ENCODE measurements at places on chromosomes 12 and 14.

DNA sequence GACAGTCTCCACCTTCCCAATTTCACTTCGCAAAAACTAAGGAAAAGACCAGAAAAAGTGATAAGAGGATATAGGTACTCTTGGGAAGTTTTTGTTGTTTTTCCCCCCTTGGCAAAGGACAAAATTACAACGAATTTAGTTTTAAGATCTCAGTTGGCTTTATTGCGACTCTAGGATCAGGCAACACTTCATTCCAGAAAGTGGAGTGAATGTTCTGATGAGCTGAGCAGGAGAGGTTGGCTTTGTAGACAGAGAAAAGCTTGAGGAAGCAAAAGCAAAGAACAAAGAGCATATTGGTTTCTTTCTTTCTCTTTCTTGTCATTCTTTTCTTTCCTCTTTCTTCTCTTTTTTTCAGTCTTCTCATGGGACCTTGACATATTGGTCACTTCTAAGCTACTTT, 640 bp upstream of the ZFYVE1 start:
- no peak for DNase-seq

- no peak for DNase-seq
Measured at GRCh38 chr12:121837680-121838079, 21.0 kb downstream of the HPD start.

- DNase-seq: no peak
Measured at GRCh38 chr14:90714811-90715210, 101.4 kb downstream of the TTC7B start.

DNA sequence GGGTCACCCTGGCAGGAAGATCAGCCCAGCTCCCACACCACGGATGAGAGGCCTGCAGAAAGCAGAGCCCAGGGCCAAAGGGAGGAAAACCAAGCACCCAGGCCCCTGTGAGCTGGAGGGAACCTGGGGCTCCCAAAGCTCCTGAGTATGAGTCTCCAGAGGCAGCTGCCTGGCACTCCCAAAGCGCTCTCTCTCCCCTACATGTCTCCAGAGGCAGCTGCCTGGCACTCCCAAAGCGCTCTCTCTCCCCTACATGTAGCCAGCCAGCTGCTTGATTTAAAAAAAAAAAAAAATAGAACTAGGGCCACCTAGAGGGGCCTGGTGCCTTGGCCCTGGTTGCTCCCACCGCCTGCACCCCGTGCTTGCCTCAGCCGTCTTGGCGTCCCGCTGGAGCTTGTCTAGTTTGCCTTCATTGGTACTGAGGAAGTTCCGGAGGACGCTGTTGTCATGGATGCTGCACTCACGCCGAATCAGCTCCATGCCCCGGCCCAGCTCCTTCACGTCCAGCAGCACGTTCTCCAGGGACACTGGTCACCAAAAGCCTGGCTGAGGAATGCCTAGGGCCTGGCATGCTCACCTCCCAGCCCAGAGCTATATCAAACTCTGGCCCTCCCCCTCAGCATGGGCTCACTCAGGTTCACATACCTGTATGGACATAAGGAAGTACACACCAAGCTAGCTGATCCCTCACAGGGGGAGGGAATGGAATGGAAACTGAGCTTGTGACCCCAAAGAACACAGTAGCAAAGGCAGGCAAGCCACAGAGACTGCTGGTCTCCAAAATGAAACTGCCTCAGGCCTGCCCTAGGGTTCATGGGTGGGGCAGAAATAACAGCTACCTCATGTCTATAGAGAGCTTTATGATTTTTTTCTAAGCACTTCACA, 24.7 kb downstream of the PRPF40B start:
- DNase-seq: no peak

DNA sequence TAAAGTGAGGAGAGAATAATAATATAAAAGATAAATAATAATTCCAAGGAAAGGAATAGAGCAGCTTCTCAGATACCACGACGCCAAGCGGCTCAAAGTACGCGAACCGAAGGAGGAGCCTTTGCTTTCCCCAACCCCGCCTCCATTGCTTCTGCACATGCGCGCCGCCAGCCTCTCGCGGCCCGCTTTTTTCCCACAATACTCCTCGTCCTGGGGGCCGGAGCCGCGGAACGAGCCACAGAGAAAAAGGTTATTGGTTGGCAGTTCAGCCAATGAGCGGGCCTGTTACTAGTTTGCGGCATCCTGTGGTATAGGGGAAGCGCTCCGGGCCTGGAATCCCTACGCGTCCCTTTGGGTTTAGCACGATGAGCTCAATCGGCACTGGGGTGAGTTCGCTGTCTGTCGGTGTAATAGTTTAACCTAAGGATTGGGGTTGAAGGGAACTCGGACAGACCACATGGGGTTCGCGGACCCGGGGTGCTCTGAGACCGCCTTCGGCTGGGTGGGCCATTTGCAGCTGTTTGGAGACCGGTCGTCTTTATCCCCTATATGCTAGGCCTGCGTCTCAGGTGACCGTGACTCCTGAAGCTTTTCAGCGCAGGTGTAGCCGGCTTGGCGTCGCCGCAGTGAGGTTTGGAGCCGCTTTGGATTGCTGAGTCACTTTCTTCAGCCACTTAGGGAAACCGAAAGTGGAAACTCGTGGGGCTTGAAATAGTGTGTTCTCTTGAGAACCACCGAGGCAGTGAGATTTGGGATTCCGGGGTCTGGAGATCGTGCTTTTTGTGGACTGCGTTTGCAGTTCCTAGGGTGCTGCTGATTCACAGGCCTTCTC, at the start of gene PSMA3:
Gene PSMA3, plus strand, starts transcription at position 288 of the 832 bp plus-strand sequence. Its CDS starts 78 bp downstream, at position 366.
- peak; percentile 98 for DNase-seq

- peak; percentile 21 for DNase-seq
Measured at GRCh38 chr12:91958816-91959215, 186.8 kb downstream of the BTG1 start.

GRCh38 chr12:127903146-127903545, 363.8 kb upstream of the TMEM132C start:
- DNase-seq: no peak

DNA sequence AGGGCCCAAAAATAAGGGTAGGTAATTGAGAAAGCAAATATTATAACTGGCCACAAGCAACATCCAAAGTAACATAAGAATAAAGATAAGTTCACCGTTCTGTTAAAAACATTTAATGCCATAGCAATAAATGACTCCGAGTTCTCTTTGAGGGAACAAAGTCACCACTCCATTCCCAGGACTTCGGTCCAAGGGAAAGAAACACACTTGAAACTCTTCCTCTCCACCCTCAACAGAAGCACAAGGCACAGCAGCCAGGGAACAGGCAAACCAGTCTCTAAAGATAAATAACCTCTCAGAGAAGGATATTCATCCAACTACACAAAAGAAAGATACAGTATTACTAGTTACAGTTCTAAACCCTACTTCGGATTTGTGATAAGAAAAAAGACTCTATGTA, 2.5 kb downstream of the SETD3 start:
- DNase-seq: no peak

DNA sequence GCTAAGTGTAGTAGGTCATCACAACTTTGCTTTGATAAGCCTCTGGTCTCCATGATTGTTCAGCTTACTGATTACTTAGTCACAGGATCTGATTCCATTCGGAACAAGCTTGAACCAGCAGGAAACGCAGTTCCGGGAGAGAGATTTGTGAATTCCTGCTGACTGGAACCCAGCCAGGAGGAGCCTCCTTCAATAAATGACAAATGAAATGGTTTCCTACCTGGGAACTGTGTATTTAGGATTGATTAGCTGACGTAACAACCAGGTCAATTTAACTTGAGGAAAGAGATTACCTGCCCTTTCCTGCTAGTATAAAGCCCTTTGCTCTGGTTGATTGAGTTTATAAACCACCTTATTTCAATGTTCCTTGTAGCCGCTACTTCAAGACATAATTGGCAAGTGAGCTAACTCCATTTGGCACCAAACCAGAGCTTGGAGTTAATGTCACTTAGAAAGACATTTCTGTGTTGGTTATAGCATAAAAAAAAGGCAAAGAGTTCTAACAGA, 35.1 kb upstream of the KCNH3 start:
- DNase-seq: no peak

GRCh38 chr14:94408546-94409095, 20.2 kb upstream of the SERPINA1 start:
- DNase-seq: no peak

GRCh38 chr14:70086685-70087379, 101.9 kb downstream of the SLC8A3 start:
- peak; percentile 66 for DNase-seq

DNA sequence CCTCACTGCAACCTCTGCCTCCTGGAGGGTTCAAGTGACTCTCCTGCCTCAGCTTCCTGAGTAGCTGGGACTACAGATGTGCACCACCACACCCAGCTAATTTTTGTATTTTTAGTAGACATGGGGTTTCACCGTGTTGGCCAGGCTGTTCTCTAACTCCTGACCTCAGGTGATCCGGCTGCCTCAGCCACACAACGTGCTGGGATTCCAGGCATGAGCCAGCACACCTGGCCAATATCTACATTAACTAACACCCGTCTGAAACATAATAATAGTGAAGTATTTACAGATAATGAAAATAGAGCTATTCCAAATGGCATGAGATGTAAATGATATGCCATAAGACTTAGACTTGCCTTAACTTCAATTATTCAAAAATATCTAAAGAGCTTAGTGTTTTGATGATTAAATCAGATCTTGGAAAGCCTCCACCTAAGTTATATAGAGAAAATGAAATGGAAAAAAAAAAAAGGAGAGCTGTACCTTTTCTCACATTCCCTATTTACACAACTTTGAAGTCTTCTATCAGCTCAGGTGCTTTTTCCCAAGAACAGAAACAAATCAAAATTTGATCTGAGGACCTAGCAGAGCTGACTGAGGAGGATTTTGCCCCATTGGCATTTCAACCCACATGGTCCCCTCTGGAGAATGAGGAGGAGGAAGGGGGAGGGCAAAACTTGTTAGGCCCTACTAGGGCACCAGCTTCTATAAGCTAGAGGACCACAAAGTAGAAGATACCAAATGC, 309.2 kb downstream of the PRKD1 start:
- DNase-seq: no peak

- DNase-seq: no peak
Measured at GRCh38 chr12:74775276-74775675, 237.6 kb downstream of the ATXN7L3B start.

DNA sequence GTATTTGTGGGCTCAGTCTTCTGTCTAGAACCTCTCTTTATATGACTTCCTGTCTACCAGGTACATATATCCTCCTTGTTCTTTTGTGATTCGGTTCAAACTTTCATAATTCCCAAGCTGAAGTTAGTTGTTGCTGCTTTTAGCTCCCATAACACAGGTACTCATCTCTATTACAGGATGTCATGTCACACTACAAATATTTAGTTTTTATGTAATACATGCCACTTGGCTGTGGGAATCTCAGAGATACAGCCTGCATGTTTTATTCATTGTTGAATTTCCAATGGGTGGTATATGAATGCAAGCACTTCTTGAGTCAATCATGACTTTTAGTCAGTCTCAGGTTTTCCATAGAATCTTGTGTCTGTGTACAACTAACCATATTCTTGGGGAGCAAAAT, 122.7 kb downstream of the SINHCAF start:
- DNase-seq: peak; percentile 67

- DNase-seq: no peak
Measured at GRCh38 chr12:92488735-92489134, 214.1 kb upstream of the PLEKHG7 start.

- peak; percentile 78 for DNase-seq
Measured at GRCh38 chr14:35159742-35160409, 37.5 kb downstream of the PRORP start.

All from DMS53 (cell line).